ENCODE measurements at places on chromosomes 2 and 18.
A peak's percentile ranks its signal among the peaks of the same experiment; 100 is the strongest.

GRCh38 chr2:149559341-149560068, 28.1 kb downstream of the MMADHC start:
- no peak for DNase-seq

DNA sequence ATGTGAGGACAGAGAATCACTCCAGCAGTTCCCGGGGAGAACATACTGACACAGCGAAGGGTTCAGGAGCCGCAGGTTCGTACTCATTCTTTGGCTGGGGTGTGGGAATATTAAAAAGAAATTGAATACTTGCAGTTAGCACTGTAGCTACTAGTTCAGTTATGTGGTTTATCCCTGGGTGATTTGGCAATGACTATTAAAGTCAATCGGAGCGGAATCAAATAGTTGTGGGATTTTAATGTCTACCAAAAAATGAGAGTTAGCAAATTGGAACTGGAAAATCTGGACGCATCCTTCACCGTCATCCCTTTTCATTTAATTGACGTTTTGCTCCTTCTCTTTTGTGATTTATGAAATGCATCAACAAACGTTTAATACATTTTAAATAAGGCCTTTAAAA, 50.8 kb downstream of the GBX2 start:
- no peak for DNase-seq

- no peak for DNase-seq
These were observed at the start of gene ERFE for GRCh38 chr2:238158509-238159070. TSS of gene ERFE (plus strand) at chr2:238158970. CDS start at chr2:238159008, 38 bp downstream.

DNA sequence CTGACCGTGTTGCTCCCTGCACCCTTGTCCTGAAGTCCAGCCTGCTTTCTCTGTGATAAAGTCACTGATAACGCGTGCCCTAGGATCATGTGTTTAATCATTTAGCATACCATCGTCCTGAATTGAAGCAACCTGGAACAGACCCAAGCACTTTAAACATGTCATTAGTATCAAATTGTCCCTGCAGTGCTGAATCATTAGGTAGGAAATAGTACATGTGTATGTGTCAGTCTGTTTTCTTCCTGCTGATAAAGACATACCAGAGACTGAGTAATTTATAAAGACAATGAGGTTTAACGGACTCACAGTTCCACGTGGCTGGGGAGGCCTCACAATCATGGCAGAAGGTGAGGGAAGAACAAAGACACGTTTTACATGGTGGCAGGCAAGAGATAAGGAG, 2.8 kb downstream of the ASB18 start:
- DNase-seq = no peak

- no peak for DNase-seq
These were observed 79.5 kb downstream of the SLC8A1 start for GRCh38 chr2:40372283-40372985.

GRCh38 chr2:1682181-1682440, 62.2 kb downstream of the PXDN start:
- DNase-seq = no peak

- no peak for DNase-seq
These were observed 1257.4 kb upstream of the ZEB2 start for GRCh38 chr2:145777297-145777696.

- no peak for DNase-seq
These were observed 17.6 kb downstream of the HDAC4 start for GRCh38 chr2:239383036-239383758.

GRCh38 chr2:188345831-188346458, 54.3 kb downstream of the GULP1 start:
- DNase-seq = no peak

GRCh38 chr18:45136381-45137086, 455.8 kb downstream of the SETBP1 start:
- DNase-seq = no peak

DNA sequence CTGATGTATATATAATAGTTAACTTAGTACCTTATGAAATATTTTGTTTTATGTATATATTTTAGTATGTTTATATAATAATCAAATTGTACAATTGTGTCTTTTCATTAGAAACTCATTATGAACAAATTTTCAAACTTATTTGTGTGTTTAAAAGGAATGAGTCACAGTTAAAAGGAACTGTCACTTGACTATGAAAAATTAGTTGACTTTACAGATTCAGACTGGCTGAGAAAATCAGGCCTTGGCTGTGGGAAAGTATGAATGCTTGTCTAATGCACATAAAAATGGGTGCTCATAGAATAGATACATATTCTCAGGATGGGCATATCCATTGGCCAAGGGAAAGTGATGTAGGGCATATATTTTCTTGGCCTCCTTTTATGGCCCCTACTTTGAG, 576.8 kb downstream of the SATB2 start:
- DNase-seq = no peak

DNA sequence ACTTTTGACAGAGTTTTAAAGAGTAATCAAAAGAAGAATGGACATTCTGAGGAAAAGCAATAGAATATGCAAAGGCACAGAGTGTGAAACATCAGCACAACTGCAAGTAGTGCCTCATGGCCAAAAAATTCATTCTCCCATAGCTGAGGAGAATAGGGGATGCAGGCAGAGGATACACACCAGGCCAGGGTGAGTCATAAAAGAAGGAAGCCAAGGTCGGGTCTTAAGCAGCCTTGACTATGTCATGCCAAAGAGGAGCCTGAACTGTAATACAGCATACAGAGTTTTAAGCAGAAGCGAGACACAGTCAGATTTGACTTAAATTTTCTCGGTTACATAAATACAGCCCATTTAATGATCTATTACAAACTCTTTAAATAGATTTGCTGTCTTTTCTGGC, 165.0 kb downstream of the LNPK start:
- DNase-seq = no peak

DNA sequence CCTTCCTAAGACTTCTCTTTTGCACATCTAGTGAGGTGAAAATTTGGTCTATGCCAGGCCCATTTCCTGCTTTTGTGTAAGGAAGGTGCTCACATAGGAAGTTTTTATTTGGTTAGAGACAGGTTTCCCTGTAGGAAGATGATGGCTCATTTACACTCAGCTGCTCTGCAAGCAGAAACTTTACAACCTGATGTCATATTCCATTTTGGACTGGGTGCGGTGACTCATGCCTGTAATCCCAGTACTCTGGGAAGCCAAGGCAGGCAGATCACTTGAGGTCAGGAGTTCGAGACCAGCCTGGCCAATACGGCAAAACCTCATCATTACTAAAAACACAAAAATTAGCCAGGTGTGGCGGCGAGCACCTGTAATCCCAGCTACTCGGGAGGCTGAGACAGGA, 35.8 kb downstream of the CASP10 start:
- DNase-seq = no peak

- DNase-seq = no peak
These were observed 60.8 kb downstream of the HS1BP3 start for GRCh38 chr2:20589975-20590703.

DNA sequence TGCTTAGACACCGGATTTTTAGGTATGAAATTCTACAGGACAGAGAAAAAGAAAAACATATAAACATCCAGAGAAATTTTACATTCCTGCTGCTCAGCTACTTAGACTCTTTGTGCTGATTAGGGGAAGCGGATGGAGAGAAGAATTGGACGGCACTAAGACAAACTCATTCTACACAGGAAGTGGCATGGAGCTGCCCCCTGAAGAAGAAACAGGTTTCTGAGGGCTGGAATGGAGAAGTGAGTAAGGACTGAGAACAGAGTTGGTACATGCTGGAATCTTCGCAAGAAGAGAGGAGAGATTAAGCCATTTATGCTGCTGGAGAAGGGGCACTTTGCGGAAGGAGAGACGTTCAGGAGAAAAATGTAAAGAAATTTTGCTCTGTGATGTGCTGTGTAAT, 253.0 kb upstream of the ERBB4 start:
- no peak for DNase-seq

GRCh38 chr2:129192841-129193253, 786.6 kb upstream of the RAB6C start:
- DNase-seq = no peak

DNA sequence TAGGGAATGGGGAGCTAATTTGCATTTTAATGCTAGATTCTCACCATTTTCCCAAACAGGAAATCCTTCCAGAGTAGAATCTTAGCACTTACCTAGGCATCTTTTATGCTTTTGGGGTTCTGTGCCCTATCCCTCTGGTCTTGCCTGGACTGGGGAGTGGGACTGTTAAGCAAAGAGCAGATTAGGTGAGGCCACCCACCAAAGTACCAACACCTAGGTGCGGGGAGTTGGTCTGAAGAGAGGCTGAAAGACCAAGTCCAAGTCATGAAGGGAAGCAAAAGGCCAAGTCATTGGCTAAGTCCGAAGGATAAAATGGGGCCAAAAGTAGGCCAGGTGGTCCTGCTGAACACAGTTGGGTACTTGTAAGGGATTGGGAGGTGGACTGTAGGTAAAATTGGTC, 86.7 kb downstream of the FAM168B start:
- no peak for DNase-seq

DNA sequence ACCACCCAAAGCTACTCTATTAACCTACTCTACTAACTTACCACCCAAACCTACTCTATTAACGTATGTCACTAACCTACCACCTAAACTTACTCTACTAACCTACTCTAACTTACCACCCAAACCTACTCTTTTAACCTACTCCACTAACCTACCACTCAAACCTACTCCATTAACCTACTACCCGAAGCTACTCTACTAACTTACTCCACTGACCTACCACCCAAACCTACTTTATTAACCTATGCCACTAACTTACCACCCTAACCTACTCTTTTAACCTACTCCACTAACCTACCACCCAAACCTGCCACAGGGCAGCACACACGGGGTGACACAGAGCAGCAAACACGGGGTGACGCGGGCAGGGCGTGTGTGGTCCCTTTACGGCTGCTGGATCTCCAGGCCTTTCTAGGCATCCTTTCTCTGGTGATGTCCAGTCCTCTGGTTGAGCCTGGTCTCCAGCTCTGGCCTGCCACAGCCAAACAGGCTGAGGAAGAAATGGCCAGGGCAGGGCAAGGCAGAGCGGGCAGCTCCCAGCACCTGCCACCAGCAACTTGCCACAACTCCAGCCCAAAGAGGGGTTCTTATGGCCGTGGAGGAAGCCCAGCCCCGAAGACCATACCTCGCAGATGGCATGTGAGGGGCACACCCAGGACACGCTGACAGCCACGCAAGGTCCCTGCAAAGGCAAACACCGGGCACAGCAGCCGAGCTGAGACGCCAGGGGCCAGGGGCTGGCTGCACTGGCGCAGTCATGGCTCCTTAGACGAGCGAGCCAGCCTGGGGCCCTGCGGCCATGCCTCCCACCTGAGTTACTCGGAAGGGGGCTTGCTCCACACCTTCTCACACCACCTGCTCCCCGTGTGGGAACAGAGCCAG, 25.7 kb downstream of the PXDN start:
- peak; percentile 35 for DNase-seq

DNA sequence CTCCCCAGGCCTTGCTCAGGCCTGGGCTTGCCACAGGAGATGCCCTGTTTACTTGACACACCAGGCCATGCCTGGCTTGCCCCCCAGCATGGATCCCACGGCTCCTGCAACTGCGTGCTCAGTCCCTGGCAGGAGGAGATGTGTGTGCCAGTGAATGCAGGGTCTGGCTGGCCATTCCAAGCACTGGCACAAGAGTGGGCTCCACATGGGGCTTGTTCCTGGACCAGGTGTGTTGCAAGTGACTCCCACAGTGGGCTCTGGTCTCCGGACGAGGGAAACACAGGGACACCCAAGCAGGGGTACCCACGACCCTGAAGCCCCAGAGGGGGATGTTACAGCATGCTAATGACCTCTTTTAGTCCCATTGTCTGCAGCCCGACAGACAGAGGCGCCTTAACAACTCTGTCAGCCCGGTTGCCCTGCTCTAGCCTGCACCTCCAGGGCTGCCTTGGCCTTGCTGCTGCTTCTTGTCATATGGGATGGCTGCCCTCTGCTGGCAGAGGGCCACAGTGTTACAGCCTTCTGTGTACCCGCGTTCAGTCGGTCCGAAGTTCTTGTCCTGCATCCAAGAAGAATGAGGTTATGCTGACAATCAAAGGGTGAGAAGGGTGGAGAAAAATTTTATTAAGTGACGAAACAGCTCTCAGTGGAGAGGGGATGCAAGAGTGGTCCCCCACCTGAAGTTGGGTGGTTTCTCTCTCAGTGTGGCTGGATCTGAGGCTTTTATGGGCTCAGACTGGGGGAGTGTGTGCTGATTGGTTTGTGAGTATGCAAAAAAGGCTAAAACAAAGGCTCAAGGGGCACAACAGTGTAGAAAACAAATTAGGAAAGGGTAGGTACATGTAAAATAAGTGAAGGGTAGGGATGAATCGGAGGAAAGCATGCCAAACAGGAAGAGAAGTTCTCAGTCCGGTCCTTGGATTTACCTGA, 180.4 kb downstream of the MBD5 start:
- no peak for DNase-seq

DNA sequence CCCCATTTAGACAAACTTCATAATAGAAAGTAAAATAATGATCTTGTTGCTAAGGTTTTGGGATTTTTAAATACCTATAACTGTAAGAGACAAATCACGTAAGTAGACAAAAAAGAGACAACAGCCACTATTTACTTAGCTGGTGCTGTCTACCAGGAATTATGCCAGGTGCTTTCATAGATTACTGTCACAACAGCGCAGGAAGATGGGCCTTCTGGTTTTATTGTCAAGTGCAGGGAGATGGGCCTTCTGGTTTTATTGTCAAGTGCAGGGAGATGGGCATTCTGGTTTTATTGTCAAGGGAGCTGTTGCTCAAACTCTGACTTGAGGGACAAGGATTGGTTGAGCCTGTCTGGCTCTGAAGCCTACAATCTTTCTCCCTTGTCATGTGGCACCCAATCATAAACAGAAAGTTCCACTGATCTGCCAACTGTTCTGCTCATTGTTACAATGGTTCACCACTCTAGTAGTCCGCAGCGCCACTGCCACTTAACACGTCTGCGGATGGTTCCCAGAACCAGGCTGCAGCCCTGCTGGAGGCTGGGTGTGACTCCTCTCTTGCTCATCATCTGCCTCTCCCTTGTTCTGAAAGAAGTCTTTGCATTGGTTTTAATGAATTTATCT, 95.0 kb downstream of the RNF144A start:
- no peak for DNase-seq

- no peak for DNase-seq
These were observed 215.7 kb downstream of the SLC4A10 start for GRCh38 chr2:161839926-161840325.

DNA sequence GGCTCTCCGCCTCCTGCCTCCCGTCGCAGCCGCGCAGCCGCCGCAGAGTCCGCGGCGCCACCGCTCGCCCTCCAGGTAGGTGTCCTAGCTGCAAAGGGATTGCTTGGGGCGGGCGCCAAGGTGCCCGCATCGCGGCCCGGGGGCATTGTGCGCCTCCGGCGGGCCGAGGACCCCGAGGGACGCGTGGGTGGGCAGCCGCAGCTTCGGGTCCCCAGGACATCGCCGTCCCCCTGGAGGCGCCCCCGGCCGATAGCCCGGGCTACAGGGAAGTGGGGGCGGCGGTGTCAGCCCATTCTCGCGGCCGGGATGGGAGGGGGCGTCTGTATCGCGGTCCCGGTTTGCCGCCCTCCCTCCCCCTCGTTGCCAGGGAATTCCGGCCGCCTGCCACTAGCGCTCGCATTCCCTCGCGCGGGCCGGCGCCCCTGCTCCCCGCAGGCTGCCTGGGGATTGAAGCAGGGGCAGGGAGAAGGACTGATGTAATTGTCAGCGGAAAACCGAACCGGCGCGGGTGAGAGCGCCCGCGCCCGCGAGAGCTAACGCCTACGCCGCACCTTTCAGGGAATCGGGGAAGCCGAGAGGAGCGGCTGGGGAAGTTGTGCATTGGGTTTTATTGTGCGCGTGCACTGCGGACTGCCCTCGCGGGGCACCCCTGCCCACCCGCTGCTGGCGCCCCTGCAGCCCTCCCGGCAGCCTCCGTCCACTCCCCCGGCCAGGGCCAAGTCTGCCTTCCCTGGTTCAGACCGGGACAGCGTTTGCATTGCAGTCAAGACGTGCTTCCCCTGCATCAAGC, 483 bp downstream of the OSBPL6 start:
- peak; percentile 56 for DNase-seq

Data from ureter (tissue), 1 donor.